ENCODE measurements at places on chromosomes 2 and 18.

GRCh38 chr18:65352186-65352585, 398.6 kb upstream of the CDH7 start:
- no peaks in the 10 kb centered on the region for H3K4me1 ChIP-seq
- no peak overlapping the region for H3K4me3 ChIP-seq
- DNase-seq: no peak
- H3K27me3 ChIP-seq: no peaks in the 10 kb centered on the region
- no peaks in the 10 kb centered on the region for H3K36me3 ChIP-seq
- H3K27ac ChIP-seq: no peak overlapping the region

DNA sequence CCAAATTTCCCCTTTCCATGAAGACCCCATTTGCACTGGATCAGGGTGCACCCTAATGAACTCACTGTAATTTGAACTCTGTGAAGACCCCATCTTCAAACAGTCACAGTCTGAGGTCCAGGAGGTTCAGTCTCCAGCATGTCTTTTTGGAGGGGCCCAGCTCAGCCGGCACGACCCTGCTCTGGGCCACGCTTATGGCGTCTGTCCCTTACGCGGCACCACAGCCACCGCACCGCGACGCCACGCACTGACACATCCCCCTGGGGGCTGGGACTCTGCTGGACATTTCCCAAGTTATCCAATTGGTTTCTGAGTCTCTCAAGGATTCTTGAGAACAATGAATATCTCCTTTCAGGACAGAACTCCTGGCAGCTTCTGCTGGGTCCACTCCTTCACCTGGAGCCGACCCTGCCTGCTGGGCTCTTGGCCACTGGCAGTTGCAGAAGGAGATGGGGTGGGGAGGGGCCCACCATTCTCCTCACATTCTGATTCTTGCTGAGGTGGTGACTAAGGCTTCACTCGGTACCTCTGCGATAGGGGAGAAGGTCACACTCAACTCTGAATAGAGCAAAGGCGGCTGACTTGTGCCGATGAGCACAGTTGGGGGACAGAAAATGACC, 124.0 kb downstream of the RTP5 start:
- H3K27ac ChIP-seq: no peak overlapping the region
- H3K27me3 ChIP-seq: no peaks in the 10 kb centered on the region
- H3K36me3 ChIP-seq: no peaks in the 10 kb centered on the region
- no peaks in the 10 kb centered on the region for H3K4me1 ChIP-seq
- H3K4me3 ChIP-seq: no peak overlapping the region

GRCh38 chr2:38981003-38981669, 91.5 kb downstream of the ARHGEF33 start:
- H3K36me3 ChIP-seq: peaks cover 55% of the 10 kb centered on the region
- DNase-seq: no peak
- no peaks in the 10 kb centered on the region for H3K4me1 ChIP-seq
- no peaks in the 10 kb centered on the region for H3K27me3 ChIP-seq

DNA sequence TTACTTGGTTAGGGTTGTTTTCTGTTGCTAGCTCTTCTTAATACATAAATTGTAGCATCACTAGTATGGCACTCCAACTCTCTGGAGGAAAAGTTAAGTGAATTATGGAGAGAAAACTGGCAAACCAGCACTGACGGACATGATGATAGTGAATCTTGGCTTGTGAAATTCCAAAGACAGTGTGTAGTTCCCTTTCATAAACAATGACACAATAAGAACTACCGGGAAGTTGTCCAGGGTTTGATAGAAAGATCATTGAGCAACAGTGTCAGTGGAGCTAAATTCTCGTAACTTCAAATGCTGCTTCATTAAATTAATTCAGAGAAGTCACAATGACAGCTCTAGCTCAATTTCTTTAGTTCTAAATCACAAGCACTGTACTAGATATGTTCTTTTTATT, 66.5 kb downstream of the RIT2 start:
- H3K27me3 ChIP-seq: no peaks in the 10 kb centered on the region
- no peak overlapping the region for H3K27ac ChIP-seq
- H3K4me1 ChIP-seq: no peaks in the 10 kb centered on the region
- H3K4me3 ChIP-seq: no peak overlapping the region

DNA sequence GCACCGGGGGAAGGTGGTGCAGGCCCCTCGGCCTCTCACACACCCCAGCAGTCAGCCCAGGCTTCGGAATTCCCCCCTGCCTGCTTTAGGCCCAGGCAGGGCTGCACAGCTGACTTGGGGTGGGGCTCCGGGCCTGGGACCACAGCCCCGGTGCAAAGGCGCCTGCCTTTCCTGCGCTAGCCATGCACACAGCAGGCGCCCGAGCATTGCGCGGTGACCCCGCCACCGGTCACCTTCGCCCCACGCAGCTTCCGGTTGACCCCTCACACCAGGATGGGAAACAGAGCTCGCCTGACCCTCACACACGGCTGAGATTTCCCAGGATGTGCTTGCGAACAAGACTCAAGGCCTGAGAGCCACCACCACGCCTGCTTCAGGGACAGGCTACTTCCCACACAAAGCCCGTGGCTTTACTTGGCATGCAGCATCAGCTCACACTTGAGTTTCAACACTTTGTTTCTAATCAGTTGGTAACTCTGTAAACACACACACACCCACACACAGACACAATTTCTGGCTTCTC, 46.0 kb downstream of the SLC66A2 start:
- no peak for DNase-seq
- H3K27me3 ChIP-seq: no peaks in the 10 kb centered on the region
- H3K4me1 ChIP-seq: peaks cover 4% of the 10 kb centered on the region
- no peak overlapping the region for H3K27ac ChIP-seq
- H3K4me3 ChIP-seq: no peak overlapping the region
- H3K36me3 ChIP-seq: peaks cover 15% of the 10 kb centered on the region

- H3K4me3 ChIP-seq: no peak overlapping the region
- H3K36me3 ChIP-seq: peaks cover 38% of the 10 kb centered on the region
- no peak for DNase-seq
- H3K27me3 ChIP-seq: no peaks in the 10 kb centered on the region
- H3K4me1 ChIP-seq: peaks cover 16% of the 10 kb centered on the region
Measured at GRCh38 chr2:8796315-8796848, 41.0 kb downstream of the KIDINS220 start.

DNA sequence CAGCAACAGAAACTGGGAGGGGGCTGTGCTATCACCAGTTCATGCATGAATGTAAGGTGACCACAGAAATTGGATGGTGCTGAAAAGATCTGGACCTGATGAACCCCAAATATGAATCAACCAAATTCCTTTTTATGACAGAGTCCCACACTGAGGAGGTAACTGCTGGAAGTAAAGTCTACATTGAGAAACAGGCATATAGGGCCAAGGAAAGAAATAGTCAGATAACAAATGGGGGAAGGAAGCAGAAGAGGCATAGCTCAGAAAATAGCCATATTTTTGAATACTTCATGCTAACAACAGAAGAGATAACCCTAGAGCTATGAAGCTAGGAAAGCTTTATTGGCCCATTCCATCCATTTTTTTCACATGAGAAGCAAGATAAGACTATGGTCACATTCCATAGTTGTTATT, 25.8 kb downstream of the ZC3H6 start:
- H3K4me1 ChIP-seq: peaks cover 2% of the 10 kb centered on the region
- no peak for DNase-seq
- H3K4me3 ChIP-seq: no peak overlapping the region
- H3K27ac ChIP-seq: no peak overlapping the region

- peak; percentile 66 for DNase-seq
- H3K36me3 ChIP-seq: no peaks in the 10 kb centered on the region
- no peak overlapping the region for H3K27ac ChIP-seq
- no peak overlapping the region for H3K4me3 ChIP-seq
- peaks cover 9% of the 10 kb centered on the region for H3K4me1 ChIP-seq
- H3K27me3 ChIP-seq: no peaks in the 10 kb centered on the region
Measured at GRCh38 chr2:189412330-189412953, 28.8 kb upstream of the WDR75 start.

- H3K4me1 ChIP-seq: no peaks in the 10 kb centered on the region
- no peaks in the 10 kb centered on the region for H3K36me3 ChIP-seq
- H3K4me3 ChIP-seq: no peak overlapping the region
- H3K27me3 ChIP-seq: no peaks in the 10 kb centered on the region
- DNase-seq: no peak
- H3K27ac ChIP-seq: peak overlapping the region; percentile 11
Measured at GRCh38 chr18:48889981-48890762, 60.6 kb downstream of the SMAD7 start.

GRCh38 chr2:46259777-46260168, 37.4 kb upstream of the EPAS1 start:
- H3K4me1 ChIP-seq: peaks cover 5% of the 10 kb centered on the region
- peaks cover 17% of the 10 kb centered on the region for H3K27me3 ChIP-seq
- no peak overlapping the region for H3K27ac ChIP-seq
- no peak overlapping the region for H3K4me3 ChIP-seq

DNA sequence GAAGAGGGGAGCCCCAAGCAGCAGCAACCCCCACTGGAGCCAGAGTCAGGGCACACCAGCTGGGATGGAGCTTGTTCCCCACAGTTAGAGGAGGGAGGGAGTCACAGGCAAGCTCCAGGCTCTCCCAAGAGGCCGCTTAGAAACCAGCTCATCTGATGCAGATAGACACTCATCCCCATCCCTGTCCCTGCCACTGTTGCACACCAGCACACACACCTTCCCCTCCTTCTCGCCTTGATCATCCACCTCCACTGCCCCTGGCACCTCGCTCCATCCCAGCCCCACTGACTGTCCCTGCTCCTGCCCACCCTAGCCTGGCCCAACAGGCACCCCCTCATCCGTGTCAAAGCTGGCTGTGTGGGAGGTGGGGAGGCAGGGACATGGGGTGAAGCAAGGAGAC, 1.5 kb upstream of the RUFY4 start:
- peaks cover 13% of the 10 kb centered on the region for H3K4me1 ChIP-seq
- DNase-seq: no peak
- H3K36me3 ChIP-seq: no peaks in the 10 kb centered on the region
- peaks cover 12% of the 10 kb centered on the region for H3K27me3 ChIP-seq

DNA sequence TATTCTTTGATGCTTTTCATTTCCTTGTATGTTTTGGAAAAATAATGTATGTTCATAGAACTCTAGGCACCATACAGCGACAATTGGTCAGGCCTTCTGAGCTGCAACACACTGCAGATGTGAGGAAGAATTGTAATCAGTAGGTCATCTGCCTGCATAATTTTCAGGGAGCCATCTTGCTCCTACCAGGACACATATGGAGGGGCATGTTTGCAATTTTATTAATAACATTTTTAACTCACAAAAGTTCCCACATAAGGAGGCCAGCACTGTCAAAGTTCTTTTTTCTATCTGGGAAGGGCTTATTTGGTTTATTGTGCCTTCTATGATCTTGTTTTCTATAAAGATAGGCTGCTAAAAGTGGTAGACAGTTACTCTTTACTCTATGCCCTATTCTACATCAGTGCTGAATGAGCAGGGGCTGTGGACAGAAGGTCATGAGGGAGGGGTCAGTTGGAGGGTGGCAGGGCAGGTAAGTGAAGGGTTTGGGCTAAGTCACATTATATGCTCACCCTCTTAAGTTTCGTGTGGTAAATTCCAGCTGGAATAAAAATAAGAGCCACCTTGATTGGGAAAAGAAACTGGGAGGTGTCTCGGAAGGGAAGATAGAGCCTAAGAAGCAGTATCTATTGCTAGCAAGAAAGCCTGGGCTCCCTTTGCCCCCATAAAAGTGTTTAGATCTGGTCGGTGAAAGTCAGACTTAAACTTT, 126.3 kb downstream of the PLCL1 start:
- H3K27ac ChIP-seq: no peak overlapping the region
- DNase-seq: no peak

GRCh38 chr2:113342650-113343049, 63.9 kb upstream of the PAX8 start:
- no peak overlapping the region for H3K27ac ChIP-seq
- no peaks in the 10 kb centered on the region for H3K36me3 ChIP-seq
- H3K4me1 ChIP-seq: peaks cover 10% of the 10 kb centered on the region
- no peak overlapping the region for H3K4me3 ChIP-seq
- DNase-seq: peak; percentile 42

GRCh38 chr18:644395-645004, 13.0 kb upstream of the TYMS start:
- DNase-seq: no peak
- H3K27me3 ChIP-seq: peaks cover 25% of the 10 kb centered on the region
- H3K36me3 ChIP-seq: no peaks in the 10 kb centered on the region

- no peak overlapping the region for H3K27ac ChIP-seq
- no peaks in the 10 kb centered on the region for H3K27me3 ChIP-seq
- no peak overlapping the region for H3K4me3 ChIP-seq
- H3K36me3 ChIP-seq: no peaks in the 10 kb centered on the region
Measured at GRCh38 chr2:66481100-66481549, 46.2 kb downstream of the MEIS1 start.

DNA sequence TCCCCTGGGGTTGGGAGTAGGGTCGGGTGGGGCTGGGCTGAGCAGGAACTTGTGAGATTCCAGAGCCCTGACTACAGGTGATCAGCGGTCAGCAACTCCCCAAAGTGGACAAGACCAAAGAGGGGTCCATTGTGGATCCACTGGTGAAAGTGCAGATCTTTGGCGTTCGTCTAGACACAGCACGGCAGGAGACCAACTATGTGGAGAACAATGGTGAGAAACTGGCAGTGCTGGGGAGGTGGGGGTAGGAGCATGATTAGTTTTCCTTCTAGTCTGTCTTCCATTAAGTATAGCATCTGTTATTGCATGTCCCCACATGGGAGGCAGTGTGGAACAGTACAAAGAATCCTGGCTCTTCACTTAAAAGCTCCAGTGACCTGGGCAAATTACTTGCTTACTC, 23.7 kb downstream of the ZNF142 start:
- DNase-seq: no peak
- no peaks in the 10 kb centered on the region for H3K4me1 ChIP-seq
- H3K27ac ChIP-seq: no peak overlapping the region

DNA sequence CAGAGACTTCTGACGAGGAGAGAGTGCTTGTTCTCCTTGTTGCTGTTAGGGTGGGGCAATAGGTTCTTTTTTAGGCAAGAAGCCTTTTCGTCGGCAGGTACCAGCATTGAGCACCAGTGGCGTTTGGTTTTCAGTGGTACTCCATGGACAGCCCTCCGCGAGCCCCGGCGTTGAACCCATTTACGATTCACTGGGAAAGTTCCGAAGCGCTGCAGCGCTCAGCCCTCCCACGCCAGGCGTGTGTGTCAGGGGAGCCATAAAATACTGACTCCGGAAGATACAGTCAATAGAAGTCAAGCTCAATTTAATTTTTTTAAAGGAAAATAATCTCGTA, 494 bp upstream of the ROCK1 start:
- no peak for DNase-seq
- H3K27me3 ChIP-seq: no peaks in the 10 kb centered on the region
- peak overlapping the region; percentile 93 for H3K27ac ChIP-seq
- H3K4me3 ChIP-seq: no peak overlapping the region

DNA sequence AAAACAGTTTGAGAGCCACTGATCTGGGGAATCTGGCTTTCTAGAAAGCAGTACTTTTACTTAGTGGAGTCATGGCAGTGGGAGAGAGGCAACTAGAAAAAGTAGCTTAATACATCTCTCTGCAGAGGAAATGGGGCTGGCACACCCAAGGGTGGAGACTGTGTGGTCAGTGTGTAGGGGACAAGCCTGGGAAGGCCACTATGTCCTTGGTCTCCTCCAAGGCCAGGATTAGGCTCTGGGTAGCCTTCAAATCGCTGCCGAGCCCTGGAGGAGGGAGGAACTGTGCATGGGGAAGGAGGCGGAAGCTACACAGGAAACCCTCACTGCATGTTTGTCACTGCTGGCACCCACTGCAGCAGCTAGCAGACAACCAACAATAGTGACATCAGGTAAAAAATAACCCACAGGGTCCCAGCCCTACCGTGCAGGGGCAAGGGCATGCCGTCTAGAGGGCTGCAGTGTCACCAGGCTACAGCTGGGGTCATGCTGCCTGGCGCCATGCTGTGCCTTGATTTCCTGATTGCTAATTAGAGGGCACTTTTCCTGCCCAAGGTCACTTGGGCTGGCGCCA, 34.8 kb downstream of the LBH start:
- H3K36me3 ChIP-seq: peaks cover 38% of the 10 kb centered on the region
- H3K27ac ChIP-seq: peak overlapping the region; percentile 98
- H3K27me3 ChIP-seq: no peaks in the 10 kb centered on the region
- peak; percentile 76 for DNase-seq
- peaks cover 72% of the 10 kb centered on the region for H3K4me1 ChIP-seq

Data from activated CD8-positive, alpha-beta T cell treated with anti-CD3 and anti-CD28 coated beads, Interleukin-2, amount 10 ng/mL, durations not matched to agents 7 days and 5 days (primary cell).